ENCODE measurements at places on chromosomes 5 and 9. TPM values are rescaled to one million over a fixed set of nuclear protein-coding genes. Genes with fewer than 3 reads are reported as not detected.
A peak's percentile ranks its signal among the peaks of the same experiment; 100 is the strongest.

GRCh38 chr5:150263801-150264621 is 25.6 kb downstream of the CAMK2A start:
- H3K4me1 ChIP-seq, result peaks cover 60% of the 10 kb centered on the region
- peak; percentile 92 for DNase-seq
- no peaks in the 10 kb centered on the region for H3K36me3 ChIP-seq
- peaks cover 1% of the 10 kb centered on the region for H3K27me3 ChIP-seq
- peak overlapping the region; percentile 70 for H3K4me3 ChIP-seq

DNA sequence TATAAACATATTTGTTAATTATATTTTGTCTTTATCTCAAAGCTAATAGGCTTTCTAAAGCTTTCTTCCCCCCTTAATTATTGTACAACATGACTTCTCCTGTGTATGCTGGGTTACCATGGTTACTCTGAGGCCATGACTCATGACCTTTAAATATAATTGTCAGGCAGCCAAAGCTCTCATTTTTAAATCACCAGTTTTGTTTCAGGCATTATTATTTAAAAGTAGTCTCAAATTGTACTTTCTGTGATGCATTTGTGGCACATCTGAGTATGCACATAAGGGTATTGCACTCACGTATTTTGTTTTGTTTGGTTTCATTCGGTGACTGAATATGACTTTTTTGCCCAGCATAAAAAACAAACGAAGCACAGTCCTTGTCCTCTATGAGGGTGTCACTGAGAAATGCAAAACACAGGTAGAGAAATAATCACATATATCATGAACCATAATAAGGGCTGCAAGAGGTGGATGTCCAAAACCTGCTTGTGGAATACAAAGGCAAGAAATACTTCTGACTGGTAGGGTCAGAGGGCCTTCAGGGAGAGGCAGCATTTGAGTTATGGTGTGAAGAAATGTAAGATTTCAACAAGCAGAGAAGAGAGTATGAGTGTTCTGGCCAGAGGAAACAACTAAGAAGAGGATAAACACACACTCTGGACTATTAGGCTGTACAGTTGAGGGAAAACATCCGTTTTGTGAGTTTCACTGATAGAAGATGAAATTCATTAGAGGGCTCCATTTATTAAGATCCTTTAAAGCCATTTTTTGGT is 2.1 kb downstream of the CCDC192 start:
- H3K27me3 ChIP-seq, result peaks cover 26% of the 10 kb centered on the region
- no peaks in the 10 kb centered on the region for H3K36me3 ChIP-seq
- no peak overlapping the region for H3K27ac ChIP-seq
- no peak overlapping the region for H3K4me3 ChIP-seq
- peak; percentile 64 for DNase-seq

DNA sequence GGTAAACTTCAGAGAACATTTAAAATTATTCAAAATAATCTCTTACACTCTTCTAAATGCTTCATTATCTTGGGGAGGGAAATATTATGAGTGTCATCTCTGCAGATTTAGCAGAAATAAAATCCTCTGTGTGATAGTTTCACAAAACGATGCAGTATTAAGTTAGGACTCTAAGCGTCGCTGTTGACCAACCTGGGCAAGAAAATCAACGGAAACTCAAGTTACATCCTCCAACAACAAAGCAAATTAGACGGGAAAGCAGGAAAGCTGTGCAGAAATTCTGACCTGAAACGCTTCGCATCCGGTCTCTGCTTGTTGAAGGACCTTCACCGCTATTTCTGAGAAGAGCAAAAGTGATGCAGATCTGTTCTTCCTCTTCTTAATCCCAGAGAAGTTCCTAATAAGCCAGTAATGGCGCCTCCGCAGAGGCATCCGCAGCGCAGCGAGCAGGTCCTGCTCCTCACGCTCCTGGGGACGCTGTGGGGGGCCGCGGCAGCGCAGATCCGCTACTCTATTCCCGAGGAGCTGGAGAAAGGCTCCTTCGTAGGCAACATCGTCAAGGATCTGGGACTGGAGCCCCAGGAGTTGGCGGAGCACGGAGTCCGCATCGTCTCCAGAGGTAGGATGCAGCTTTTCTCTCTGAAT is at the start of gene PCDHGA6:
TSS of gene PCDHGA6 (plus strand) at position 219 of the 645 bp plus-strand sequence. CDS start at position 412, 193 bp downstream.
- peaks cover 2% of the 10 kb centered on the region for H3K27me3 ChIP-seq
- H3K4me1 ChIP-seq, result peaks cover 20% of the 10 kb centered on the region
- H3K4me3 ChIP-seq, result no peak within 1 kb of the TSS
- H3K27ac ChIP-seq, result no peak within 1 kb of the TSS
- no peak for DNase-seq

DNA sequence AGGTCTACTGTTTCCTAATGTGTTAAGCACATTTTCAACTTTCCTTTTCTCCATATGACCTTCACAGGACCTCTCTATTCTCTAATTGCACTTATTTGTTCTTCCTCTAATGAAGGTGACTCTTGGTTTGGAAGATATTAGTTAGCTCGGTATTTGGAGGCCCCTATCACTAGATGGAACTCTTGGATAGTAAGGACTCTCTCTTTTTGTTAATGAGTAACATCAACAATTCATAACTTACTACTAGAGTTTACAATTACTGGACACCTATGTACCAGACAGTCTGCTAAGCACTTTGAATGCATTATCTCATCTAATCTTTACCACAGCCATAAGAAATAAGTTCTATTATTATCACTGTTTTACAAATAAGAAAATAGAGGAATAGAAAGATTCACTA is 23.4 kb upstream of the PAM start:
- H3K4me1 ChIP-seq, result no peaks in the 10 kb centered on the region
- no peak overlapping the region for H3K27ac ChIP-seq
- no peaks in the 10 kb centered on the region for H3K27me3 ChIP-seq
- no peaks in the 10 kb centered on the region for H3K36me3 ChIP-seq
- no peak for DNase-seq

GRCh38 chr5:129244478-129244877 is 149.9 kb downstream of the ISOC1 start:
- H3K4me3 ChIP-seq, result no peak overlapping the region
- H3K27me3 ChIP-seq, result no peaks in the 10 kb centered on the region
- no peak for DNase-seq
- no peaks in the 10 kb centered on the region for H3K36me3 ChIP-seq

- H3K4me1 ChIP-seq, result peaks cover 72% of the 10 kb centered on the region
- no peak for DNase-seq
- H3K27me3 ChIP-seq, result peaks cover 1% of the 10 kb centered on the region
- no peaks in the 10 kb centered on the region for H3K36me3 ChIP-seq
- no peak overlapping the region for H3K4me3 ChIP-seq
- no peak overlapping the region for H3K27ac ChIP-seq
Measured at GRCh38 chr5:148793261-148793660, 33.1 kb upstream of the ADRB2 start.

DNA sequence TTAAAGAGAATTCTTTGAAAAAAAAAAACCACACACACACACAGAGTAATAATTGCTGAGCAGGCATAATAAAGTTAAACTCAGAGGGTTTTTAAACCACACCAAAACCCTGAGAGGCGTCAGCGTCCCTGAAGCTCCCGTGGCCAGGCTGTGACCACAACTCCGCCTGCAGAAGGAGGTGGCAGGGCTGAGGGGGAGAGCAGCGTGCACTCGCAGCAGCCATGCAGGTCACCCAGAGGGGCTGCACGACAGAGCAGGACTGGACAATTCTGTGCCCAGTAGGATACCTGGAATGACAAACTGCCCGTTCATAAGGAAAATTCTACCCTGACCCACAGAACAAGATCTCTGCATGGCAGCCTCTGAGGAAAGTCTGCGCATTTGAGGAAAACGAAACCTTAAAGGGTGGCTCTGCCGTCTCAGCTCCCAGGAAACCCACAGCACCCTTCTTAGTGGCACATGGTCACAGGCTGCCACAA is 44.0 kb downstream of the ROR2 start:
- no peaks in the 10 kb centered on the region for H3K36me3 ChIP-seq
- no peak overlapping the region for H3K27ac ChIP-seq
- peaks cover 15% of the 10 kb centered on the region for H3K27me3 ChIP-seq
- no peak overlapping the region for H3K4me3 ChIP-seq
- no peak for DNase-seq
- no peaks in the 10 kb centered on the region for H3K4me1 ChIP-seq

GRCh38 chr5:149567226-149567625 is 14.1 kb upstream of the ARHGEF37 start:
- peaks cover 2% of the 10 kb centered on the region for H3K27me3 ChIP-seq
- no peak overlapping the region for H3K4me3 ChIP-seq
- H3K36me3 ChIP-seq, result no peaks in the 10 kb centered on the region
- no peak for DNase-seq
- no peak overlapping the region for H3K27ac ChIP-seq

- no peak overlapping the region for H3K4me3 ChIP-seq
- no peak for DNase-seq
- no peak overlapping the region for H3K27ac ChIP-seq
- H3K4me1 ChIP-seq, result no peaks in the 10 kb centered on the region
- H3K27me3 ChIP-seq, result no peaks in the 10 kb centered on the region
- peaks cover 7% of the 10 kb centered on the region for H3K36me3 ChIP-seq
Measured at GRCh38 chr9:89481538-89481915, 16.4 kb downstream of the SEMA4D start.

DNA sequence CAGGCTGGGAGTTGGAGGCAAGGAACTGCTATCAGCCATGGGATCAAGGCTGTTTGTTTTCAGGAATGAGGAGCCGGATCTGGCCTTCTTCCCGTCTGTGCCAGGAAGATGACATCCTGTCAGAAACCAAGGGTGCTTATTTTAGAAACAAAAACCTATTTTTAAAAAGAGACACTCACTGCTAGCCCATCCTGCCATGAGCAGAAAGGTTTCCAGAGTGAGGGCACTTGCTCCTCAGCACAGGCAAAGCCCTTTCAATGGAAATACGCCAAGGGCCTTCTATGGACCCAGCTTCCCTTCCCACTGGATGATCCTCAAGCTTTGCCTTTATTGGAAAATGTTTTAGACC is 132.6 kb upstream of the FSTL4 start:
- H3K4me3 ChIP-seq, result no peak overlapping the region
- no peaks in the 10 kb centered on the region for H3K4me1 ChIP-seq
- H3K36me3 ChIP-seq, result no peaks in the 10 kb centered on the region
- H3K27ac ChIP-seq, result no peak overlapping the region

GRCh38 chr9:136238342-136238732 is 7.3 kb downstream of the QSOX2 start:
- H3K27me3 ChIP-seq, result no peaks in the 10 kb centered on the region
- H3K27ac ChIP-seq, result no peak overlapping the region
- no peak for DNase-seq
- H3K4me3 ChIP-seq, result no peak overlapping the region
- peaks cover 10% of the 10 kb centered on the region for H3K36me3 ChIP-seq

GRCh38 chr5:15959370-15960164 is 220.0 kb downstream of the MARCHF11 start:
- H3K27me3 ChIP-seq, result peaks cover 9% of the 10 kb centered on the region
- H3K36me3 ChIP-seq, result no peaks in the 10 kb centered on the region
- H3K4me3 ChIP-seq, result no peak overlapping the region

GRCh38 chr5:77353251-77353650 is 138.9 kb downstream of the WDR41 start:
- DNase-seq, result no peak
- no peaks in the 10 kb centered on the region for H3K36me3 ChIP-seq
- H3K27me3 ChIP-seq, result peaks cover 10% of the 10 kb centered on the region

- no peak overlapping the region for H3K4me3 ChIP-seq
- no peak overlapping the region for H3K27ac ChIP-seq
- no peak for DNase-seq
Measured at GRCh38 chr5:155008669-155009068, 4.9 kb upstream of the KIF4B start.

DNA sequence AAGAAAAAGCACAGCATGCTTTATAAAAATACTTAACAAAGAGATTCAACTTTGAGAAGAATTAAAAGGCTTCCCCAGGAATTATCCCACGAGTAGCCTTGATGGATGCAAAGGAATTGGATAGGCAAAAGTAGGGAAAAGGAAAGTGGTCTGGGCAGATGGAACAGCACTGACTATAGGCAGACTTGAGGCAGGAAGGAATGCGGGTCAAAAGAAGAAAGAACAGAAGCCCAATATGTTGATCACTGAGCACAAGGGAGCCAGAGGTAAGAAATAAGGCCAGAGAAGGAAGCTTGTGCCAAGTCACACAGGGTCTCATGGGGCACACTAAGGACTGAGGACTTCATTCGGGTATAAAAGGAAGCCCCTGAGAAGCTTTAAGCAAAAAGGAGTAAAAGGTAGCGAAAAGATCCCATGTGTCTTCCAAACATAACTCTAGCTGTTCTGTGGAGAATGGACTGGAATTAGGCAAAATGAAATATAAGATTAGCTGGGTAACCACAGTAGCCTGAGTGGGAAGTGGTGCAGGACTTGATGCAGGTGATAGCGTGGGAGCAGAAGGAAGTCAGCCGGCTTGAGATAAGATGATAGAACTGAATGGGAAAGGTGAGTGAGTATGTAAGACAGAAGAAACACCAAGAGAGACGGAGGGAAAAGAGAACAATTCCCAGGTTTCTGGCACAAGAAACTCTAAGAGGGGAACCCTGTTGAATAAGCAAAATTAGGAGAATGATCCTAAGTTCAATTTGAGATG is 106.6 kb downstream of the DENND1A start:
- no peak overlapping the region for H3K27ac ChIP-seq
- no peaks in the 10 kb centered on the region for H3K27me3 ChIP-seq
- no peaks in the 10 kb centered on the region for H3K4me1 ChIP-seq
- no peak for DNase-seq

DNA sequence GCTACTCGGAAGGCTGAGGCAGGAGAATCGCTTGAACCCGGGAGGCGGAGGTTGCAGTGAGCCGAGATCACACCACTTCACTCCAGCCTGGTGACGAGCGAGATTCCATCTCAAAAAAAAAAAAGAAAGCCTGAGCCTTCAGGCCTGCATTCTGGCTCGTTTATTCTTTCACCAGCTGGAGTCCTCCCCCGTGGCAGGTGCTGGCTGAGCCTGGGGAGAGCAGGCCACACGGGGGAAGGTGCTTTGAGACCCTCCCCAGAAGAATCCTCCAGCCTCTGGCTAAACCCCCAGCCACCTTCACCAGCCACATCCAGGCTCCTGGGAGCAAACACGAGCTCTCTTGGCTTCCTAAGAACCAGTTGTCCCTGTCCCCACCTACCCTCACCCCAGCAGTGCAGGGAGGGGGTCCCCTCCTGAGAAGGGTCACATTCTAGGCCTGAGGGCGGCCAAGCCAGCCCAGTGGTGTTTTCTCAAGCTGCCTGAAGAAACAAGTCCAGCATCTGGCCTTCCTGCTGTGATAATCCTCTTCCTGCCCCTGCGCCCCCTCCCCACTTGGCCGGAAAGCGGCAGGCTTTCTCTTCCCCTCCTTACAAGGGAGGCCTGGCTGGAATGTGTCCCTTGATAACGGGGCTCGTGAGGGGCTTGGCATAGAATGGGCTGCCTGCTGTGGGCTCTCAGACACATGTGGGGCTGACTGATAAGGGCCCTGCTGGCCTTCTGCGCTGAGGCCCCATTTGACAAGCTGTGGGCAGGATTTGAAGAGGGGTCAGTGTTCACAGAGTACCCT is 41.5 kb downstream of the PLPP7 start:
- no peak overlapping the region for H3K27ac ChIP-seq
- no peaks in the 10 kb centered on the region for H3K36me3 ChIP-seq
- peaks cover 16% of the 10 kb centered on the region for H3K4me1 ChIP-seq

The OR2V2 gene
- total RNA-seq, result not detected

The FREM1 gene
- total RNA-seq, result not detected

The OBP2B gene
- not detected for total RNA-seq

The PDZD2 gene
- total RNA-seq, result 0.33 TPM

Data from HFFc6 (cell line).